ENCODE measurements at places on chromosomes 13 and 19.
A peak's percentile ranks its signal among the peaks of the same experiment; 100 is the strongest.

DNA sequence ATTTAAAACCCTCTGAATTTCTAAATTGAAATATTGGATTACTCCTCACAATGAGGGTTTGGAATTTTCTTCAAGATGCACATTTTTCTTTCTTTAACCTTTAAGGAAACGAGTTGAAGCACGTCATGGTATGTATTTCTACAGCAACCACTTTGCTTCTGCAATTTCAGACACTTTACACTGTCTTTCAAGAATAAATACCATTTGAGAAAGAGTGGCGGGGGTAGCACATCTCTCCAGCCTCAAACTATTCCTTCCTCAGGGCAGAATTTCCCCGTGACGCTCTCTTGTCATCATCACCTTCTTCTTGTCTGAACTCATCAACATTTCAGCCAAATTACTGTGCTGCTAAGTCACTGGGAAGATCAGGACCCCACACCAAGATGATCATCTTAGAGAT, 1073.4 kb downstream of the EFNB2 start:
- no peak for DNase-seq

GRCh38 chr13:71774863-71775262, 92.1 kb downstream of the DACH1 start:
- DNase-seq: no peak

DNA sequence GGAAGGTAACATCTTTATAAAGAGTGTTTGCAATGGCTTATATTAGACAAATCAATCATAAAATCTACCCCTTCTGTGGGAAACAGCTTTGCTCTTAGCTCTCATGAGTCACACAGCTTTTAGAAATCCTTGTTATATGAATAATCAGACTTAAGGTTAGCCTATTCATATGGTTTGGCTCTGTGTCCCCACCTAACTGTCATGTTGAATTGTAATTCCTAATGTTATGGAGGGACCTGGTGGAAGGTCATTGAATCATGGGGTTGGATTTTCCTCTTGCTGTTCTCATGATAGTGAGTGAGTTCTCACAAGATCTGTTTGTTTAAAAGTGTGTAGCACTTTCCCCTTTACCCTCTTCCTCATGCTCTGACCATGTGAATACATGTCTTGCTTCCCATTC, 704.2 kb upstream of the KLHL1 start:
- DNase-seq: no peak

- no peak for DNase-seq
Observed at GRCh38 chr19:33256261-33256660, 30.6 kb upstream of the SLC7A10 start.

DNA sequence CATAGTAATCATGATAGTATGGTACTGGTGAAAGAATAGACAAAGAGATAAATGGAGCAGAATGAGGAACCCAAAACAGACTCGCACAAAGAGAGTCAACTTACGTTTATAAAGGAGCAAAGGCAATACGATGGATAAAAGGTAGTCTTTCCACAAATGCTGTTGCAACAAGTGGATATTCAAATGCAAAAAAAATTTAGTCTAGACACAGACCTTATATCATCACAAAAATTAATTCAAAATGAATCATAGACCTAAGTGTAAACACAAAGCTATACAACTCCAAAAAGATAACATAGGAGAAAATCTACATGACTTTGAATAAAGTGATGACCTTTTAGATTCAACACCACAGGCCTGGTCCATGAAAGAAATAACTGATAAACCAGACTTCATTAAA, 131.6 kb downstream of the KL start:
- DNase-seq: no peak

- DNase-seq: no peak
Observed at GRCh38 chr19:41542622-41543021, 33.3 kb upstream of the CEACAM21 start.

GRCh38 chr19:39420769-39421168, 8.3 kb downstream of the PLEKHG2 start:
- no peak for DNase-seq

GRCh38 chr13:94712812-94713560, 641 bp upstream of the SOX21 start:
- DNase-seq: no peak

GRCh38 chr13:87777387-87777786, 106.2 kb downstream of the SLITRK5 start:
- DNase-seq: no peak

DNA sequence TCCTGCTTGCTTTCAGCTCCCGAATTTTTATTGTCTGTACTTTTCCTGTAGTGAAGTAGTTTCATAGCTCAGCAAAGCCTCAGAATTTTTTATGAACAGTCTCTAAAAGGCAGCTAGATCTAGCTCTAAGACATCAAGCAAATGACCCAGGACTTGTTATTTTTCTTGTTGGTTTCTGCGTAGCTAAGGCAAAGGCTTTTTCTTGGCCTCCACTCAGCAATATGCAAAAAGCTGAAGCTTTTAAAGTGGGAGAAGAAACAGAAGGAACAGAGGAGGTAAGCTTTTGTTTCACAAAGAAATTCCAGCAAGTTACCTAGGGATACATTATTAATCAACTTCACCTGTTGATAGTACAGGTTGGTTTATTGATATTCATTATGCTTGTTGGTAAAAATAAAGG, 235.9 kb downstream of the PCDH20 start:
- DNase-seq: no peak

DNA sequence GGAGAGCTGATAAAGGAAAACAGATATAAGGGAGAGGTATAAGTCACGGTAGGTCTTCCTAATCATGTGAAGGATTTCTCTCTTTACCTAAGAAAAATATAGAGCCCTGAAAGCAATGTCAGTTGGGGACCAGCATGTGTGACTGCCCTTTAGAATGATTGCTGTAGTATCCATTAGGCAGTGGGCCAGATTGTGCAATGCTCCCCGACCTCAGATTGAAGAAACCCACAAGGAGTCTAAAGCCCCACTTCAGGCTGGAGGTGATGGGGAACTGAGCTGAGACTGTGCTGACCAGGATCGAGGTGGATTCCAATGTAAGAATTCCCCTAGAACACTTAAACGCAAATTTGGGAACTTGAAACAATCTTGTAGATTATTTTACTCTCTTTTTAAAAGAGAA, 614.4 kb downstream of the LIG4 start:
- DNase-seq: no peak

GRCh38 chr19:33795370-33796163, 1.1 kb upstream of the KCTD15 start:
- peak; percentile 57 for DNase-seq

GRCh38 chr13:30113551-30113950, 193.8 kb downstream of the KATNAL1 start:
- no peak for DNase-seq

DNA sequence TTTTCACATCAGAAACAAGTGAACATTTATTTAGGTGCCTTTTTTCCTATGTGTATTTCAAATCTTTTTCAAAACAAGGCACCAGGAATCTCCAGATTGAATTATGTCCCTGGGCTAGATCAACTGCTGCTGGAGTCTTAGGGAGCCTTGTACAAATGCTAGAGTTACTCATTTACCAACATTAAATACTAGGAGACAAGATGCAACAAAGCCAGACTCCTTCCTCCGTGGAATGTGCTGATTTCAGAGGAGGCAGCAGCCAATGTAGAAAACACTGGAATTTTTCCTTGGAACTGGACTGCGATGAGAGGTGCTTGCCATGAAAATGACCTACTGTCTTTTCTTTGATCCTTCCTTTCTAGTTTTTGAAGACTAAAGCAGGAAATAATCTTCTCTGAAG, 1514.7 kb upstream of the MIR17HG start:
- no peak for DNase-seq

DNA sequence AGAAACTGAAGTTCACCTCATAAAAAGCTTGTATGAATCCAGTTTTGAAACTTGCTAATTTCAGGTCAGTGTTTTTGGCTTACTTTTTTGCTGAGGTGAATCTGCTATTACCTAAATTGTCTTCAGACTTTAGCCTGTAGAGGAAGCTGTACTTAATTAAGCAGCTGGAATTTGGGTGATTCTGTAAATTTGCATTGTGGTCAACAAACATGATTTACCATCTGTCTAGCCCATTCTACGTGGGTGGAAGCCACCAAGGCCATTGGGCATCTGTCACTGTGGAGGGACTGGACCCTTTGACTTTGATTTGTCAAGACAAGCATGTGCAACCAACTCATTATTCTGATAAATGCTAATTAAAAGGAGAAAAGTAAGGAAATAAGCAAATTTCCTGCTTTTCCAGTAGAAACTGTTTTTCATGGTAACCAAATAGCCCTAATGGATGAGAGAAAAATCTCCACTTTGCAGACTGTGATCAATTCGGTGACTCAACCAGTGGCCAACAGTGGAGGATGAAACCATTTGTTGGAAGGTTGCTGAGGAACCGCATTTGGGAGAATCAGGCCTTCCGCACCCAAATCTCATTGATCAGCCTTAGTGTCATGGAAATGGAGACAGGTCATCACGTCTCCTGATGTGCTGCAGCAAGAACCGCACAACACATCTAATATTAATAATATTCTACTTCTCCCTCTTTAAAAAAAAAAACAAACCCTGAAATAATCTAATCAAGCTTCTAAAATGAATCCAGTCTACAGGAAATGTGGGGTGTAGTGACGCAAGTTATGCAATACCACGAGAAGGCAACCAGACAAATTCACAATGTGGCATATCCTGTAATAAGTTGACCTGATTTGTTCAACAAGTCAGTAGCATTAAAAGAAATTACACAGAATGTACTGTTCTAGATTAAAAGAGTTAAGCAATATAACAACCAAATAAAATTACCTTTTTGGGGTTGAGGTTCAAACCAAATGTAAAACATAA, 54.3 kb downstream of the GARRE1 start:
- DNase-seq: no peak

DNA sequence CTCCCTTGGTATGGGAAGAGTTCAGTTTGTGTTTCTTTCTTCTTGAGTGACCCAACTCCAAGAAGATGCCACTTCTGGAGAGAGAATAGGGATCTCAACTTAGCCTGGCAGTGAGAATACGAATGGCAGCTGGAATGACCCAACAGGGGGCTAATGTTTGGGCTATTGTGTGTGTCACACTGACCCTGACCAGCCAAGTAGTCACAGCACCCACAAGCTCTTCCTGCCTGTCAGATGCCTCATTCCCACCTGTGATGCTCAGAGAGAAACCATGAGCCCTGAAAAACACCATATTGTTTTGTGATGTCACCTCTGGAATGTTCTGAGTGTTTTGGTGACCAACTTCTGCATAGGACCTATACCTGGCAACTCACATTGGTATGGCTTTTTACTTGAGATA, at the start of gene CBY2:
Gene CBY2, plus strand, starts transcription at position 233 of the 400 bp plus-strand sequence. Its CDS starts 71 bp downstream, at position 304.
- DNase-seq: no peak

DNA sequence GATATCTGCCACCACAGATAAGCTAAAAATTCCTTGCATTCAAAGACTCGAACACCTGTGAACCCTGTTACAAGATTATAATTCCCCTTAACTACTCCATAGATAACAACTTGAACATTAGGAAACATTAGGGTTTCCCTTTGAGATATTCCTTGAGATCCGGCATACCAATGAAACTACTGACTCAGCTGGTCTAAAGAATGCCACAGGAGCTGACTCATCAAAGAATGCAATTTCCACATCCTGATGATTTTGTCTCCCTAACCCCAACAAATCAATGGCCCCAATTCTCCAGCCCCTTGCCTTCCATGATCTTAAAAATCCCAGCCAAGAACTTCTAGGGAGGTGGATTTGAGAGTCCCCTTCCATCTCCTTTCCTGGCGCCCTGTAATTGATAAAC, 35.6 kb upstream of the ZNF599 start:
- DNase-seq: no peak

GRCh38 chr13:71291842-71292146, 575.2 kb downstream of the DACH1 start:
- no peak for DNase-seq

DNA sequence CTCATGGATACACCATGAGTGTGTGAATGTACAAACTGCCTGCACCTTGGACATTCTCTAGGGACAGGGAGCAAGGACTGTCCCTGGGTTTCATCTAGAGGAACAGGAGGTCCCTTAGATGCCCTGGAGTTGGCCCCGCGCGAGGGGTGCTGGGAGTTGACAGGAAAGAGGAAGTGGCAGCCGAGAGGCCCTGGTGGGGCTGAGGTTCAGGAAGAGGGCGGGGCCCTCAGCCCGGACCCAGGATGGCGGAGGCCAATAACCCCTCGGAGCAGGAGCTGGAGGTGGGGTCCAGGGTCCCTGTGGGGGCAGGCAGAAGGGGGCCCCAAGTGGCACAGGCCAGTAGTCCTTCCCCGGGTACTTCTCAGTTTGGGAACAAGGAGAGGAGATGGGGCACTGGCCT, 6.9 kb downstream of the PKN1 start:
- DNase-seq: peak; percentile 74

- DNase-seq: no peak
Observed at GRCh38 chr13:110073982-110074381, 233.0 kb downstream of the COL4A1 start.

GRCh38 chr19:13887517-13887916, 10.6 kb downstream of the NANOS3 start:
- no peak for DNase-seq

DNA sequence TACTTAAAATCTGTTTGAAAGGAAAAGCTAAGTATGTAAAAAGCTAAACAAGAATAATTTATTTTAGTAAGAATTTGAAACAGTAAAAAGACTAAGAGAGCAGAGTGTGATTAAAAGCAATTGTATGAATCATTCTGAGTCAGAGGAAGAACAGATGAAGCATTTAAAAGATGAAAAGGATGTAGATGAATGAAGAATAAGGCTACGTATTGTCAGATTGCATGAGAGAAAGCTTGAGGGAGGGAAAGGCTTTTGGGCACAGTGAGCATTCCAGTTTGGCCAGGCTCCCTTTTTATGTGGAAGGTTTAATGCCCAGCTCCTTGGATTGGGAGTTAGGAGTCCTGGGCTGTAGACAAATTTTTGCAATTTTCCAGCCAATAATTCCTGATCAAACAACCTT, 117.7 kb downstream of the FREM2 start:
- DNase-seq: no peak

GRCh38 chr13:105037110-105037509, 1498.4 kb downstream of the EFNB2 start:
- DNase-seq: no peak

DNA sequence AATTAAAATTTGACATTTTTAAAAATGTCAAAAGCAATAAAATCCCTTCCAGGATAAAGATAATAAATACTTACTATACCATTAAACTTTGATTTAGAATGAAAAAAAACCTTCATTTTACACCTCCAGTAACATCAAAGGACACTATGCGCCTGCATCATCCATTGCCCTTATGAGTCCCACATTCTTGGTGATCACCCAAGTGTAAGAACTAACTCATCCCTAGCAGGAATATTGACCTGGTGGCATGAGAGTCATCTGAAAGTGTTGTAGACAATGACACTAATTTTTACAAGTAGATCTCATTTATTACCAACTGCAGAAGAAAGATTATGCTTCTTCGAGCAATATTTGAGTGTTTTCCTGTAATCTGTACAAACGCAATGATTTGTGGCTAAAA, 1128.9 kb downstream of the EFNB2 start:
- no peak for DNase-seq
